ENCODE measurements at places on chromosomes 1 and 21. TPM values are rescaled to one million over a fixed set of nuclear protein-coding genes. Genes with fewer than 3 reads are reported as not detected.

Gene C1orf94
- total RNA-seq: not detected

DNA sequence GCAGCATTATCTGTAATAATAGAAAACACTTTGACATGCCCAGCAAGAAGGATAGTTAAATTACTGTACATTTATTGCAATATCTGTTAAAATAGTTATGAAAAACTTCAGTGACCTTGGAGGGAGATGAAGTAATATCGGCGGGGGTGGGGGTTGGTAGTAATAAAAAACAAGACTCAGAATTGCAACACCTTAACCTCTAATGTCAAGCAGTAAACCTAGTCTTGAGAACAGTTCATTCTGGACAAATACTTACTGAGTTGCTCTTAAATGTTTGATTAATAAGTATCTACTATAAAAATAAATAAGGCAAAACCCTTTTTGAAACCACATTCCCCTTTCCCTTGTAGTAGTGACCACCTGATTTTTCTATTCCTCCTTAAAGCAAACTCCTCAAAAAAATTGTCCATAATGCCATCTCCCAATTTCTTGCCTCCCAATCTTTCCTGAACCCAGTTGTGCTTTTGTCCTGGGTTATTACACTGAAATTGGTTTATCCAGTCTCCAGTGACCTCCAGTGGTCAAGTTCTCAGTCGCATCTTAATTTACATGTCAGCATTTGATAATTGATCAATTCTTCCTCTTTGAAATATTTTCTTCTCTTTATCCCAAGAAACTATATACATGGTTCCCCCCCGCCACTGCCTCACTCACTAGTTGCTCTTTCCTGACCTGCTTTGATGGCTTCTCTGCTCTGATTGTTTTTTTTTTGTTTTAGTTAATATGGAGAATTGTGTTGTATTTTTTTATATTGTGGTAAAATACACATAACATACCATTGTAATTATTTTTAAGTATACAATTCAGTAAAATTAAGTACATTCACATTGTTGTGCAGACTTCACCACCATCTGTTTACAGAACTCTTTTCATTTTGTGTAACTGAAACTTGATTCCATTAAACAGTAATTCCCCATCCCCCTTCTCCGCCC is 36.8 kb downstream of the RAP1A start:
- H3K4me3 ChIP-seq: no peak overlapping the region
- no peak for DNase-seq
- H3K4me1 ChIP-seq: peaks cover 38% of the 10 kb centered on the region

GRCh38 chr1:30569384-30569783 is 154.0 kb downstream of the MATN1 start:
- H3K27ac ChIP-seq: no peak overlapping the region
- H3K27me3 ChIP-seq: no peaks in the 10 kb centered on the region
- no peak overlapping the region for H3K4me3 ChIP-seq
- DNase-seq: no peak
- H3K36me3 ChIP-seq: no peaks in the 10 kb centered on the region

- no peak overlapping the region for H3K27ac ChIP-seq
- no peaks in the 10 kb centered on the region for H3K4me1 ChIP-seq
- no peaks in the 10 kb centered on the region for H3K36me3 ChIP-seq
- H3K4me3 ChIP-seq: no peak overlapping the region
- no peak for DNase-seq
Measured at GRCh38 chr1:95325349-95325748, 91.3 kb downstream of the RWDD3 start.

DNA sequence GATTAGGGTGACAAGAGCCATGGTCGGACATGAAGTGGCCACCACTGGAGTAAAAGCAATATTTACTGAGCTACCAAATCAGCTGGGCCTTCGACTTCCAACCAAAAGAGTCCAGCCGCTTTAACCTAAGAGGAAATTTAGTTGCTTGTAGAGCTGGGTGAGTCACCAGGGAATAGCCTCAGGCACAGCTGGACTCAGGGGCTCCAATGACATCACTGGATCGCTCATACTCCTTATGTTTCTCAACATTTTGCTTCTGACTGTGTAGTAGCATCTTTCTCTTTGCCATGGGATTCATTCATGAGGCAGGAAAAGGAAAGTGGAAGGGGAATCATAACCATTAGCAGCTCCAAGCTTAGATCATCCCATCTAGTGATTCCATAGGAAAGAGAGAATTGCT is 664.4 kb downstream of the MATN1 start:
- no peaks in the 10 kb centered on the region for H3K36me3 ChIP-seq
- H3K27ac ChIP-seq: no peak overlapping the region
- H3K4me1 ChIP-seq: no peaks in the 10 kb centered on the region
- DNase-seq: no peak
- H3K4me3 ChIP-seq: no peak overlapping the region
- no peaks in the 10 kb centered on the region for H3K27me3 ChIP-seq

- peaks cover 17% of the 10 kb centered on the region for H3K36me3 ChIP-seq
- peak overlapping the region; percentile 90 for H3K27ac ChIP-seq
- peaks cover 47% of the 10 kb centered on the region for H3K4me1 ChIP-seq
- no peaks in the 10 kb centered on the region for H3K27me3 ChIP-seq
- H3K4me3 ChIP-seq: peak overlapping the region; percentile 76
Measured at GRCh38 chr1:156749419-156750118, 1.9 kb downstream of the HDGF start.

GRCh38 chr1:227947676-227948492 is at the start of gene WNT9A:
WNT9A (minus strand) TSS chr1:227947932; CDS start chr1:227947887, 45 bp downstream.
- DNase-seq: no peak
- H3K4me3 ChIP-seq: peak within 1 kb of the TSS; percentile 17
- H3K4me1 ChIP-seq: peaks cover 7% of the 10 kb centered on the region
- H3K36me3 ChIP-seq: no peaks in the 10 kb centered on the region
- no peak within 1 kb of the TSS for H3K27ac ChIP-seq

DNA sequence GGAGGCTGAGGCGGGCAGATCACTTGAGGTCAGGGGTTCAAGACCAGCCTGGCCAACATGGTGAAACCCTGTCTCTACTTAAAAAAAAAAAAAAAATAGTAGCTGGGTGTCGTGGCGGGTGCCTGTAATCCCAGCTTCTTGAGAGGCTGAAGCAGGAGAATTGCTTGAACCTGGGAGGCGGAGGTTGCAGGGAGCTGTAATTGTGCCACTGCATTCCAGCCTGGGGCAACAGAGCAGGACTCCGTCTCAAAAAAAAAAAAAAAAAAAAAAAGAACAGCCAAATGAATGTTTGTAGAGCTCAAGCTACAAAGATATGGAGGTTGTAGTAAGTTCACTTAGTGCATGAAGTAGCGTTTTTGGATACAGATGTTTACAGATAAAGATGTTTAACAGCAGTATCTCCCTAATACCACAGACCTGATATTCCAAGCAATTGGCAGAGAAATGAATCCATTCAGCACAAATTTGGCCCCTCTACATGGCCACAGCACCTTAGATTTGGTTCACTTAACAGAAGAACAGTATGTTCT is 49.5 kb upstream of the IPO9 start:
- H3K4me1 ChIP-seq: no peaks in the 10 kb centered on the region
- H3K27me3 ChIP-seq: no peaks in the 10 kb centered on the region
- H3K27ac ChIP-seq: no peak overlapping the region
- no peak for DNase-seq
- no peak overlapping the region for H3K4me3 ChIP-seq

Gene PRDM16
- 0.05 TPM for total RNA-seq

Gene LEFTY1
- not detected for total RNA-seq

Gene ZNF593OS
- not detected for total RNA-seq

DNA sequence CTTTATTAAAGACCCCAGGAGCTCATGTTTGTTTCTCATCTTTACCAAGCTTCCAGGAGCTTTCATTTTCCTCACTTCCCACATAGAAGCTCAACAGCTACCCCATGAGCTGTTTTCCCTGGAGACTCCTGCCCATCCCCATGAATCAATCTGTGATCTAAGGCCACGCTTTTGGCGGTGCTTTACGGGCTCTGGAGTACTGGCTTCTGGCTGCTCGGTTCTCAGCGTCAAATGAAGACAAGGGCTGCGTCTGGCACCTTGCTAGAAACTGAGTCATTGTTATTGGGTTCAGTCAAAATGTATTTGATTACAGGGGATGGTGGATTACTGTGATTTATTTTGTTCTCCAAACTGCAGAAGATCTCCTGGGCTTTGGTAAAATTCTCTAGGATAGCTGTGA is 39.9 kb downstream of the ACP6 start:
- H3K4me1 ChIP-seq: no peaks in the 10 kb centered on the region
- DNase-seq: no peak
- no peak overlapping the region for H3K4me3 ChIP-seq
- no peak overlapping the region for H3K27ac ChIP-seq
- H3K27me3 ChIP-seq: no peaks in the 10 kb centered on the region

- no peak overlapping the region for H3K4me3 ChIP-seq
- H3K27ac ChIP-seq: no peak overlapping the region
- DNase-seq: no peak
- no peaks in the 10 kb centered on the region for H3K4me1 ChIP-seq
- peaks cover 51% of the 10 kb centered on the region for H3K36me3 ChIP-seq
Measured at GRCh38 chr21:42839271-42840231, 39.8 kb downstream of the WDR4 start.

DNA sequence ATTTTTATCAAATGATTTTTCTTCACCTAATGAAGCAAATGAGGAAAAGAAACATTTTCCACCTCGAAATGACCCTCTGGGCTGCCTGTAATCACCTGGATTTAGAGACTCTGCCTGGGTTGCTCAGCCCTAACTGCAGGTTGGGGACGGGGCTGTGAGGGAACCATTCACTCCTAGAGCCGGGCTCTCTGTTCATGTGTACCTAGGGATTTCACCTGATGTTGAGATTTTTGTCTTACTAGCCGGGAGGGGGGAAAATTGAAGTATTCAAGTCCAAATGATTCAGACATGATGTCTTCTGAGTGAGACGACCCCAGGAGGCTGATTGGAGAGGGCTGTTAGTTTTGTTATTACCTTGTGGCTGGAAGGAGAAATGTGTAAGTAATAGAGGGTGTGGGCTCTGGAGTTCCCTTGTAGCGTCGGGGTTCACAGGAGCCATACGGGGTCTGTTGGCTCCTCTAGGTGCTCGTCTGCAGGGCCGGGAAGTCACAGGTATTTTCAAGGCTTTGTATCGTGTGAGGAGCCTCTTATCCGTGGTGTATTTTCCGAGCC is 42.3 kb upstream of the PWP2 start:
- H3K4me1 ChIP-seq: peaks cover 19% of the 10 kb centered on the region
- DNase-seq: no peak
- no peaks in the 10 kb centered on the region for H3K27me3 ChIP-seq
- H3K36me3 ChIP-seq: peaks cover 7% of the 10 kb centered on the region
- H3K4me3 ChIP-seq: no peak overlapping the region
- H3K27ac ChIP-seq: peak overlapping the region; percentile 85

GRCh38 chr21:26194326-26194725 is 23.8 kb upstream of the APP start:
- H3K27ac ChIP-seq: no peak overlapping the region
- no peaks in the 10 kb centered on the region for H3K4me1 ChIP-seq

GRCh38 chr1:50978144-50978851 is 8.3 kb downstream of the CDKN2C start:
- H3K4me1 ChIP-seq: peaks cover 13% of the 10 kb centered on the region
- no peaks in the 10 kb centered on the region for H3K36me3 ChIP-seq
- peak overlapping the region; percentile 37 for H3K27ac ChIP-seq
- H3K4me3 ChIP-seq: peak overlapping the region; percentile 62

GRCh38 chr1:30519201-30519763 is 204.1 kb downstream of the MATN1 start:
- H3K36me3 ChIP-seq: no peaks in the 10 kb centered on the region
- H3K27me3 ChIP-seq: no peaks in the 10 kb centered on the region
- DNase-seq: no peak
- no peaks in the 10 kb centered on the region for H3K4me1 ChIP-seq
- no peak overlapping the region for H3K4me3 ChIP-seq
- H3K27ac ChIP-seq: no peak overlapping the region

Gene CELA2B
- total RNA-seq: not detected

Gene S100A2
- total RNA-seq: 1.1 TPM

DNA sequence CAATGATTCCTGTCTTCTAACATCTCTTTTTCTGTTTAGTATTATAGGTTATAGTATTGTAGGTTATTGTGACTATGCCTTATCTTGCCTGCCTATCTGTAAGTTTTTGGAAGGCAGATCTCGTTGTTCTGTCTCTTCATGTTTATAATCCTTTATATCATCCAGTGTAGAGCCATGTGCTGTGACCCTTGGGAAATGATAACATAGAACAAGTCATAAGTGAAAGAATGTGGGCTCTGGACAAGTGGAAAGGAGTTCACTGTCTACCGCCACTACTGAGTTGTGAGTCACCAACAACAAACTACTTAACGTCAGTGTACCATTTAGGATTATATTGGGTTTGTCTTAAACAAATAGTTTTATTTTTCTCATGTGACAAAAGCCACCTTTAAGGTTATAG is 139.3 kb downstream of the LYPLAL1 start:
- no peak overlapping the region for H3K27ac ChIP-seq
- no peak for DNase-seq
- no peaks in the 10 kb centered on the region for H3K4me1 ChIP-seq
- H3K4me3 ChIP-seq: no peak overlapping the region
- no peaks in the 10 kb centered on the region for H3K27me3 ChIP-seq

- no peak for DNase-seq
- no peak overlapping the region for H3K27ac ChIP-seq
- no peaks in the 10 kb centered on the region for H3K27me3 ChIP-seq
Measured at GRCh38 chr1:33268927-33269610, 12.8 kb downstream of the ZNF362 start.

DNA sequence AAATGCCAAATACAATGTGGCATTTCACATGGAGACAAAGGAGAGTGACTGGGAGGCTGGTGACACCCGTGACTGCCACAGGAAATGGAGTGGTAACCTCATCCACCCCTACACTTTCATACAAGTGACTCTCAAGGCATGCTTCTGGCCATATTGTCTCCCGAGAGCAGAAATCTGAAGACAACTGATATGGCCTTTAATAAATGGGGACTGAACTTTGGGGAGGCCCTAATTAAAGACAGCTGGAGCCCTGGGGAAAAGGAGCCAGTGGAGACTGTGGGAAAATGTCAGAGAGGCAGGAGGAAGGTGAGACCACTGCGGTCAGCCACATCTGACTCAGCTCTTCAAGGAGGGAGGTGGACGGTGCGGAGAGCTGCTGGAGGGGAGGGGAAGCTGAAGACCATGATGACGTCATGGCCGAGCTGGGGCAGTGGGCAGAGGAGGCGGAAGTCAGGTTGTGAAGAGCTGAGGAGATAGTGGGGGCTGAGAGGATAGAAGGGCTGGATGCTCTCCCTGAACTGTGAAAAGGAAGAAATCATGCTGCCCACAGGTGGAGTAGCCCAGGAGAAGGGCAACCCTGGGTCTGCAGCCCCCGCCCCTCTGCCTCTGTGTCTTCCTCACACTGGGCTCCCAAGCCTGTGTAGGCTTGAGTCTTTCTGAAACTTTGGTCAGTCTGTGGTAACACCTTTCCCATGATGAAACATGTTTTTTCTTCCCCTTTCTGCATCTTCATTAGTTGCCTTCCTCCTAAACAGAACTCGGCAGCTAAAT is 14.0 kb upstream of the NCF2 start:
- no peak overlapping the region for H3K4me3 ChIP-seq
- no peaks in the 10 kb centered on the region for H3K36me3 ChIP-seq
- no peaks in the 10 kb centered on the region for H3K27me3 ChIP-seq
- H3K27ac ChIP-seq: no peak overlapping the region
- no peaks in the 10 kb centered on the region for H3K4me1 ChIP-seq

- no peaks in the 10 kb centered on the region for H3K27me3 ChIP-seq
- H3K27ac ChIP-seq: no peak overlapping the region
- H3K4me1 ChIP-seq: no peaks in the 10 kb centered on the region
Measured at GRCh38 chr1:240811256-240811655, 199.3 kb upstream of the GREM2 start.
